Prostate gland (tissue), 2 donors: ENCODE measurements at places on chromosomes 4 and X.
A peak's percentile ranks its signal among the peaks of the same experiment; 100 is the strongest.

GRCh38 chr4:65737672-65738071, 67.4 kb upstream of the EPHA5 start:
- DNase-seq: no peak

GRCh38 chrX:116272322-116272721, 101.8 kb downstream of the AGTR2 start:
- no peak for DNase-seq

DNA sequence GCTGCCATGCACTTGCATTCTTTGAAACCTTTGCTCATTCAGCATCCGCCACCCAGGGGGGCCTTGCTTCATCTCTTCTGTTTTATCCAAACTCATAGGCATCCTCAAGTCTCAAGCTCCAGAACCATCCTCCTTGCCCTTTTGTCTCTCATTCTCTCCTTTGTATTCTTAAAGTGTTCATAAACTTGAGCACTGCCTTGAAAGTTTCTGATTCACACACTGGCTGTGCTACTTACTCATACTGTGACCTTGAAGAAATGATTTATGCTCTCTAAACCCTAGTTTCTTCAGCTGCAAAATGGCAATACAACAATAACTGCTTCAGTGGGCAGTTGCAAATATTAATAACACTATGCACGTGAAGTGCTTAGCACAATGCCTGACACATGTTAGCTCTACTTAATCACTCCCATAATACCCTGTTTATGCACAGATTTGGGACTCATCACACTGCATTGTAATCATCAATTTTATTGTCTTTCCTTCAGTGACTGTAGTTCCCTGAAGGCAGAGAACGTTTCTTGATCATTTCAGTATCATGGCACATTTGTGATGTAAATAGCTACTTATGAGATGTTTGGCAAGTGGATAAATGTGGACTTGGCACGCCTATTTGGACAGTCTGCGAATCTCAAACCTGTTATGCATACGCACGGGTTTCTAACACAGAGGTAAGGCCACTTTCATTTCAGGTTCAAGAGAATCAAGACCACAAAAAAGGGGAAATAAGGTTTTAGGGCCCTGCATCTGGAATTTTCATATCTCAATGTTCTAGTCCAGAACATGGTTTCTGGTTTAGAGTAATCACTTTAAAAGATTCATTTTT, 291.0 kb downstream of the LDB2 start:
- DNase-seq: no peak

GRCh38 chr4:51830156-51830720, 12.7 kb upstream of the DCUN1D4 start:
- DNase-seq: no peak

DNA sequence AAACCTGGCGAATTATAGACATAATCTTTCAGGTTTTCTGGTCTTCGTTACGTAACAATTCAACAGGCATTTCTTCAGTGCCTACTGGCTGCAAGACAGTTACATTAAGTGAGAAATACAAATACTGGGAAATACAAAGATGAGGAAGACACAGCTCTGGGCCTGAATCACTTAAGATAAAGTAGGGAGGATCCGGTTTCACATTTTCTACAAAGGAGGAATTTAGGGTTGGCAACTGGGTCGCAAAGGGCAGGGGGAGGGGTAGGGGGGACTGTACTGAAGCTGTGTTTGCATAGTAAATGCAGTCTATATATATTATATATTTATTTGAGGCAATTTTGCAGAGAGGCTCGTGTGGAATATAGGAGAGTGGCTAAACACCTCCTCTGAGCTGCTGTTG, 107.4 kb downstream of the MAML3 start:
- DNase-seq: no peak

DNA sequence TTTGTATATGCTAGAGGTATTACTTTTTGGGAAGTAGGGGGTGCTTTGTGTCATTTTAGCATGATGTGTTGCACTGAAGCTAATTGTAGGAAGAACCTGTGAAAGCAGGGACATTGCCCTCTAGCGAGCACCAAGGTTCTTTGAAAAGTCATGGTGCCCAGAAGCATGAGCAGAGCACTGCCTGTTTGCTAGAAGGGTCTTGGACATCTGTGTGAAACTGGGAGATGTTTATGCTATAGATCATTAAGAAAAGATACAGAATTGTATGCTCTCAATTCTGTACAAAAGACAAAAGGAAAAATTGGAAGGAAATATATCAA, 14.7 kb downstream of the GRPR start:
- DNase-seq: no peak

DNA sequence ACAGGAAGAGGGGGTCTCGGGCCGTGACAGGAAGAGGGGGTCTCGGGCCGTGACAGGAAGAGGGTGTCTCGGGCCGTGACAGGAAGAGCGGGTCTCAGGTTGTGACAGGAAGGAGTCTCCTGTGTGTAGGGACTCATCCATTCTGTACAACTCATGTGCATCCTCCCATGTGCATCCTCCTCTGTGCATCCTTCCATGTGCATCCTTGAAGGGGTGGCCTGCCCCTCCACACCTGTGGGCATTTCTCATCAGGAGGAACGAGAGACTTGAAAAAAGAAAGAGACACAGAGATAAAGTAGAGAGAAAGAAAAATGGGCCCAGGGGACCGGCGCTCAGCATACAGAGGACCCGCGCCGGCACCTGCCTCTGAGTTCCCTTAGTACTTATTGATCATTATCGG, 30.2 kb upstream of the PLCXD1 start:
- DNase-seq: no peak

- DNase-seq: no peak
These were observed 33.7 kb downstream of the TMEM150C start for GRCh38 chr4:82528074-82528473.

DNA sequence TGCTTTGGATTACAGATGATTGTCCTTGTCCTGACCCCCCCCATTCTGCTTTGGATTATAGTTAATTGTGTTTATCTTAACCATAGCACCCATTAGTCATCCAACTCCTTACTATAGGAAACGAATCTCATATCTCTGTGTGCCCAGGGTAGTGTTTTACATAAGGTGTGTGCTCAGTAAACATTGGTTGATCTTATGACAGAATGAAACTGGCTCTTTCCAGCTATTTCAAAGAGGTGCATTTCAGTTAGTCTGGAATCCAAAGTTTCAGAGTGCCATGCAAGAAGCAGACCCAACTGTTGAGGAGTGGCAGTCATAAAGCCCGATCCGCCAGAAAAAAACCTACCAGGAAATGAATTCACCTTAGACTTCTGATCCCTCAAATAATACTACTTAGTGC, 14.7 kb downstream of the TRIM2 start:
- no peak for DNase-seq

DNA sequence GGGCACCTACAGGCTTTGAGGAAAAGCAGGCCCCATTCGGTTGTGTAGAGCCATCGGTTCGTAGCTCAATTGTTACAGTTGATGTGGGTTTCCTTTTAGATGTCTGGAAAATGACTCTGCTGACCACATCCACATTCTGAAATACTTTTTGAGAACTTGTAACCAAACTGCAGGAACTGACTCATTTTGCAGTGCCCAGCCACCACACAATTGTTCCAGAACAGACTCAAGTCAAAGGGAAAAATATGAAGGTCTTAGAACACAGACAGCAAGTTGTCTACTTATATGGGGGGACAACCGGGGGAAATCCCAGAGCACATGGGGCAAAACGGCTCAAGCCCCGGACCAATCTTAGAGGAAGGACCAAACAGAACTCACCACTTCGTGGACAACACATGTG, 557.6 kb upstream of the DIPK2B start:
- DNase-seq: no peak

GRCh38 chr4:42955746-42956505, 63.4 kb downstream of the GRXCR1 start:
- DNase-seq: no peak

GRCh38 chr4:89204624-89205023, 93.3 kb downstream of the TIGD2 start:
- DNase-seq: no peak

GRCh38 chrX:66164470-66164869, 423 bp downstream of the HEPH start:
- no peak for DNase-seq

DNA sequence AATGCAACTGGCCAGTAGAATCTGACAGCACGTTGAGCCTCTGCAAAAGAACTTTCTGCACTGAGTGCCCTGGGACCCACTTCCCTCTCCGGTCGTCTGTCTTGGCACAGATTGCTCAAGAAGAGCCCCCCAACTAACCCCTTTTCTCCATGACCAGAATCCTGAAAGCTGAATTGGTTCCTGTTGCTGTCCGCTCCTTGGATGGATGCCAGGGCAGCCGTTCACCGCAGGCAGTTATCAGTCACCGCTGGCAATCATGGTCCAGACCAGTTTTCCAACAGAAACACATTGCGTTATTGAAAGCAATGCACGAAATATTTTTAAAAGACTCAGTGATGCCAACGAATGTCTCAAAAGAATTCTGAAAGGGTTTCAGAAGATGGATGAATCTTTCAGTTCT, 733.7 kb upstream of the FRG1 start:
- no peak for DNase-seq

- no peak for DNase-seq
These were observed 92.4 kb downstream of the HPGD start for GRCh38 chr4:174429701-174430410.

DNA sequence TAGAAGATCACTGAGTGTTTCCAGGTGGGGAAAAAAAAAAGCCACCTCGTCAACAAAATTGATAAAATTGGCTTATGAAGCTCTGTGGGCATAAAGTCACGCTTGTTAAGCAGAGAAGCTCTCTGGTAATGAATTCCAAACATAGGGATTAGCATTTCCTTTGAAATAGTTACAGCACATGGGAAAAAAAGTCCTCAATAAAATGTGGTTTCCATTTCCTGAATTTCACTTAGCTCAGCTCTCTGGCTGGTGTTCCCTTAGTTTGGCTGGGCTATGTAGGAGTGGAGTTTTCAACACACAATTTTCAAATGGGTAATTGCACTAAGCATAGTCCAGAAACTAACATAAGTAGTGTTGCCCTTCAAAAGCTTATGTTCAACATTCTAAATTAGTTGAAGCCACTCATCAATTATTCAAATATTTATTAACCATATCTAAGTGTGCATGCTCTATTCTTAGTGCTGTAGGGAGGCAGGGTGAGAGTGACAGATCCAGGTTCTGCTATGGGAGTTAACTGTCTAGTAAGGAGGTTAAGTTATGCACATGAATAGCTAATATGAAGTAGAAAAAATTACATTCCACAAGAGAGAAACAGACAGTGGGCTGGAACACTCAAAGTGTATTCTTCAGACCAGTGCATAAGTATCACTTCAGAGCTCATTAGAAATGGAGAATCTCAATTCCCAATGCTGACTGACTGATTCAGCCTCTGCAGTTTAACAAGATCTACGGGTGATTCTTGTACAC, 445.7 kb downstream of the SMARCA1 start:
- DNase-seq: no peak

GRCh38 chrX:119343856-119344255, 55.3 kb upstream of the SLC25A43 start:
- DNase-seq: peak; percentile 46

DNA sequence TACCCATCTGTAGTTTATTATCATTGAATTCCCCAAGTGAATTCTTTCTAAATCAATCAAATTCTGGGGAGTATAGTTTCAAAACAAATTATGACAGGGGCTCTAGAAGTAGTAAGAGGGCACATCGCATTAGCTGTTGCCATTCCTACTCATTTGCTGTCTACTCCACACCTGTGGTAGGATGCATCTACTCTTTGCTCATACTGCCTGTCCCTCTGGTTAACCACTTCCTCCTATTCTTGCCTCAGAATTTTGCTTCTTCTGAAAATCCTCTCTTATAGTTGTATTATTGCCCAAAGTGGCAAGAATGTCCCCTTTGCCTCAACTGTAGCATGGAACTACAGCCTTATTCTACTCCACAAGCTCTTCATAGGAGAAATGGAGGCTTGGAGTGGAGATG, 12.7 kb upstream of the DGKK start:
- no peak for DNase-seq

DNA sequence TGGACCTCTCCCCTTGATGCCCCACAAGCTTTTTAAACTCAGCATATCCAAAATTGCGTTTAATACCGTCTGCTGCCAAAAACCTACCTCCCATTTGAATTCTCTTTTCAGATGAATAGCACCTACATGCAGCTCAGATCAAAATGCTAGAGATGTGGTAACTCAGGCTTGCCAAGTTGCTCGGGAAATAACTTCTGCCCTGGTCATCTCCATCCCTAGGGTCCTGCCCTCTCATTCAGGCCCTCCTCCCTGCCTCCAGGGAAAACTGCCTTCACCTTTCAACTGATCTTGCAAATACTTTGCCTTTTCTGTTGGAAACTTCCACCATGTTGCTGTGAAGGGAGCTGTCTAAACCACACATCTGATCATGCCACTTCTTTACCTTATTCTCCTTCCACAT, 114.1 kb downstream of the SPRY1 start:
- no peak for DNase-seq

DNA sequence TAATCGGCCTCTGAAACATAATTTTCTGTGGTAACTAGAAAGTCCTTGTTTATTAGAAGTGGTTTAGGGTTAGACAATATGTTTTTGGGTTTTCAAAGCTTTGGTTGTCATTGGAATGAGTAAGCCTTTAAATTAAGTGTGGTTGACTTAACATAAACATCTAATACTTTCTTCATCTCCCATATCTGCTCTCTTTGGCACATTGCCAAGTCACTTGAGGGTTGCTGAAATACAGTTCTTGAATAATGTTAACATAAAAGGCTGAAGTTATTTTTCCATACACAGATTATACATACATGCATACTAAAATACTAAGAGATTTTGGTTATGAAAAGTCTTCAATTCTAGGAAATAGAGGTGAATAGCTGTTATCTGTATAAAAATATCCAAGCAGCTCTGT, 241.7 kb upstream of the BMP3 start:
- DNase-seq: no peak

DNA sequence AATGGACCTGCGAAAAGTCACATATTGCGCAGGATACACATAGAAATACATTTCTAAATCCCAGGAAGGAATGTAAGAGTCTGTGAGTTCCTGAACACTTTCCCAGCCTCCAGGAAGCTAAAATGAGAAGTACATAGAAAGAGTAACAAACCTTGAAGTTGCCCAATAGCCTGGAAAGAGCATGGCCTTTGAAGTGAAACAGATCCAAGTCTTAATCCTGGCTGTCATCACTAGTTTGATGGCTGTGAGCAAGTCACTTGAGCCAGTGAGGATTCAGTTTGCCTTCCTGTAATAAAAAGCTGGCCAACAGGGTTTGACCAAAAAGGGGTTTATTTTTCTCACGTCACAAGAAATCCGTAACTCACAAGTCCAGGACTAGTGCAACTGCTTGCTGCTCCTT, 69.8 kb downstream of the ARHGEF38 start:
- no peak for DNase-seq

DNA sequence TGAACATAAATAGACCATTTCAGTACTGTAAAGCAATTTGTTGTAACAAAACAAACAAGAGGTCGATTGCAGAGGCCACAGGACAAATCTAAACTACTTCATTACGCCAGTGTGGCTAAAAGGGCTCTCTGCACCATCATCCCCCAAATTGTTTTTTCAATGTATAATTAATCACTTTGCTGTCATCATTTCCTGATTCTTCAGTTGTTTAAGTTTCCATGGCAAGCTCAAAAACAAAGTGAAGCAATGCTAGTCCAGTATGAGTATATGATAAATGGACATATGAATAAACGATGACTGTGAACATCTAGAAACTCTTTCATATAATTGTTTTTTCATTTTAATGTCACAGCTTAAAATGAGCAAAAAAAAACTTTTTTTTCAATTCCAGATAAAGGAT, 235.4 kb upstream of the FGF13 start:
- DNase-seq: no peak
